ENCODE measurements at places on chromosomes 2 and 18. TPM values are rescaled to one million over a fixed set of nuclear protein-coding genes. Genes with fewer than 3 reads are reported as not detected.

The SPTBN1 gene
- total RNA-seq, result 289 TPM

The CPO gene
- total RNA-seq, result not detected

The BOLL gene
- not detected for total RNA-seq

The ANKRD36 gene
- 39.4 TPM for total RNA-seq

The ACTR1B gene
- 152 TPM for total RNA-seq

The C1QL2 gene
- not detected for total RNA-seq

- no peaks in the 10 kb centered on the region for H3K27me3 ChIP-seq
- no peaks in the 10 kb centered on the region for H3K36me3 ChIP-seq
- H3K4me3 ChIP-seq, result no peak overlapping the region
- peaks cover 61% of the 10 kb centered on the region for H3K4me1 ChIP-seq
- peak overlapping the region; percentile 59 for H3K27ac ChIP-seq
Observed at GRCh38 chr2:28654663-28655320, 96.8 kb upstream of the PPP1CB start.

DNA sequence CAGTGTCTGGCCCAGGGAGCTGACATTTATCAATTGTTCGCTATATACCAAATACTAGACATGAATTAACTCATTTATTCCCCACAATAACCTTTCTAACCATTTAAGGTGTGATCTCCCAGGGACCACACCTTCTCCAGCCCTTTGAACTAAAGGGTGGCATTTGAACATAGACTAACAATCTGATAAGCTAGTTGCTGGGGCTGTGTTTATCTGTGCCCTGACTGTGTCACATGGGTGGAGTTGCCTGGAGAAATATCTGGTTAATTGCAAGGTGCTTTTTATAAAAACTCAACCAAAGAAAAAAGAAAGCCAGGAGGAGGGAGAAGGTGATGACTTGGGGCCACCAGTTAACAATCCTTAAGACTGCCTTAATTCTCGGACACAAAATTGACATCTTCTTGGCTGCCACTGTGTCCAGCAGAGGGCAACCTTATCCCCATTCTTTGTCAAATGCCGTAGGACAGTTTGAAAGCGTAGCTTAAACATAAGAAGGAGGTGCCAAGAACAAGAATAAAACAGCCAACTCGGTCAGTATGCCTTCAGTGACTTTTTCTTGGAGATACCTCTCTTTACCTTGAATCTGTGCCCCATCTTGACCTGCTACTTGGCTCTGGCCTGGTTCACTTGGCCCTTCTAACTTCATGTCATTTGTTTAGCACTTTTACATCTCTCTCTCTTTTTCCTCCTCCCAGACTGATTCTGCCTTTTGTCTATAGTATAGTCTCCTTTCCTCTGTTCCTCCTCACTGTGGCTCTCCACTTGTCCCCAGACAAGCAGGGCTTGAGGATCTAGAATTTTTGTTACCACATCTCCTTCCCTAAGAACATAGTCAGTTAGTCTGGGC is 183.4 kb downstream of the MYO3B start:
- no peak overlapping the region for H3K4me3 ChIP-seq
- H3K27ac ChIP-seq, result no peak overlapping the region
- H3K27me3 ChIP-seq, result peaks cover 36% of the 10 kb centered on the region
- DNase-seq, result peak; percentile 38

- no peaks in the 10 kb centered on the region for H3K27me3 ChIP-seq
- H3K4me3 ChIP-seq, result peak overlapping the region; percentile 36
- no peaks in the 10 kb centered on the region for H3K4me1 ChIP-seq
- DNase-seq, result peak; percentile 64
- no peaks in the 10 kb centered on the region for H3K36me3 ChIP-seq
Observed at GRCh38 chr2:231554748-231555545, 24.7 kb upstream of the NMUR1 start.

- H3K36me3 ChIP-seq, result no peaks in the 10 kb centered on the region
- H3K27me3 ChIP-seq, result no peaks in the 10 kb centered on the region
- H3K27ac ChIP-seq, result peak overlapping the region; percentile 90
- peak; percentile 67 for DNase-seq
- no peak overlapping the region for H3K4me3 ChIP-seq
Observed at GRCh38 chr2:231191896-231192872, 6.2 kb upstream of the ARMC9 start.

- no peak overlapping the region for H3K4me3 ChIP-seq
- no peak for DNase-seq
- no peaks in the 10 kb centered on the region for H3K4me1 ChIP-seq
- H3K27ac ChIP-seq, result no peak overlapping the region
- H3K27me3 ChIP-seq, result no peaks in the 10 kb centered on the region
Observed at GRCh38 chr18:70663141-70663540, 374.3 kb downstream of the SOCS6 start.

DNA sequence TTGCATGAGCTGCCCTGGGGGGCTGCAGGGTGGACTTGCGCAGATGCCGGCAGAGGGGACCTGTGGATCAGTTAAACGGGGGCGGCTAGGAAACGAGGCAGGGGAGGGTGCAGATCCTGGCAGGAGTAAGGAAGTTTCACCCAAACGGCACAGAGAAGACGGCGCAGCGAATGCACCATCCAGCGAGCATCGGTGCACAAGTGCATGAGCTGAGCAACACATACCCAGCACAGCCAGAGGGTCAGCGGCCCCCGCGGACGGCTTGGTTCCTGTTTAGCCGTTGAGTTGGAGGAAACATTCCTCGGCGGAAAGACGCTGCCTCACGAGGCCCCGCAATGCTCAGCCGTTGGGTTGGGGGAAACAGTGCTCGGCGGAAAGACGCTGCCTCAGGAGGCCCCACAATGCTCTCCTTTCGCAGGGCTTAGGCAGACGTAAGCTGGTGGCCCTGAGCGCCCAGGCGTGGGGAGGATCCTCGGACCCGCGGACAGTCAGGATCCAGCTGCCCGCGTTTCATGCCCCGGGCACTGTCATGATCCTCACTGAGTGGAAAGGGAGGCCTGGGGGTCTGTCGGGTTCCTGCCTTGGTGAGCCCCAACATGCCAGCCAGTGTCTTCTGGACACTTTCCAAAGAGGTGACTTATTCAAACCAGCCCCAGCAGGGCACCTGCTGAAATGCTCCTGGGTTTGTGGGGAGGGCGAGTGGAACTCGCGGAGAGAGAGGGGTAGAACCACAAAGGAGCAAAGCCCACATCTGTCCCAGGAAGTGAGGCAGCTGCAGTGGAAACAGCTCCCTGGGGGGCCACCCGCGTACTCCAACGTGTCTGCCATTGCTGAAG is 86.3 kb downstream of the NDUFA10 start:
- H3K4me3 ChIP-seq, result no peak overlapping the region
- no peaks in the 10 kb centered on the region for H3K27me3 ChIP-seq
- H3K36me3 ChIP-seq, result no peaks in the 10 kb centered on the region
- no peak for DNase-seq
- H3K27ac ChIP-seq, result no peak overlapping the region

DNA sequence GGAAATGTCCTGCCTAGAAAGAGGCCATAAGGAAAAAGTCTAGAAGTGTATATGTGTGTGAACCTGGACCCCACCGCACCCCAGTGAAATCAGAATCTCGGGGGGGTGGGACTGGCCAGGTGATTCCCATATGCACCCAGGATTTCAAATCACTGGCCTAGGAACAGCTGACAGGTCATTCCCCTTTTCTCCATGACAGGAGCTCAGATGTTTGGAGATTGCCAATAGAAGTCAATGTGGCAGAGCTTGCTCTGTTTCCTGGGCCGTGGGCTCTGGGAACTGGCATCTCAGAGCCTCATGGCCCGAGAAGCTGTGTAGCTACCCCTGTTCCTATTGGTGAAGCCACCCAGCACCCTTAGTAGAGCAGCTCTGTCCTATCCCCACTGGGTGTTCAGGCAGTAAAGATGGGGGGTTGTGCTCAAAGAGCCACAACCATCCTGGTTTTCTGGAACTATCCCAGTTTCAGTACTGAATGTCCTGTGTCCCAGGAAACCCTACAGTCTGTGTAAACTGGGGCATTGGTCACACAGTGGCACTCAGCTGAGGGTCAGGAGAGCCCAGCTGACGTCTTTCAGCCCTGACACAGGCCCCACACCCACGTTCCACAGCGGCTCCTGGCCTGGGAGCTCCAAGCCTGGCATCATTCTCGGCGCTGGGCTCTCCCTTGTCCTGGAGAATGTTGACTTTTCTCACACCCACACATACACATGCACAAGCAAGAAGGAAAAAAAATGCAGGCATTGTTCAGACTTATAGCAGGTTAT is 18.9 kb downstream of the GNLY start:
- H3K27me3 ChIP-seq, result no peaks in the 10 kb centered on the region
- H3K36me3 ChIP-seq, result no peaks in the 10 kb centered on the region
- H3K27ac ChIP-seq, result peak overlapping the region; percentile 63
- no peak overlapping the region for H3K4me3 ChIP-seq

- no peak for DNase-seq
- no peak overlapping the region for H3K27ac ChIP-seq
- H3K27me3 ChIP-seq, result no peaks in the 10 kb centered on the region
- no peaks in the 10 kb centered on the region for H3K36me3 ChIP-seq
- peaks cover 12% of the 10 kb centered on the region for H3K4me1 ChIP-seq
Observed at GRCh38 chr18:3720159-3720558, 270.2 kb downstream of the TGIF1 start.

- no peak for DNase-seq
- H3K36me3 ChIP-seq, result no peaks in the 10 kb centered on the region
- H3K27me3 ChIP-seq, result no peaks in the 10 kb centered on the region
- H3K4me1 ChIP-seq, result no peaks in the 10 kb centered on the region
- H3K27ac ChIP-seq, result no peak overlapping the region
Observed at GRCh38 chr2:214232271-214232670, 178.6 kb upstream of the VWC2L start.

DNA sequence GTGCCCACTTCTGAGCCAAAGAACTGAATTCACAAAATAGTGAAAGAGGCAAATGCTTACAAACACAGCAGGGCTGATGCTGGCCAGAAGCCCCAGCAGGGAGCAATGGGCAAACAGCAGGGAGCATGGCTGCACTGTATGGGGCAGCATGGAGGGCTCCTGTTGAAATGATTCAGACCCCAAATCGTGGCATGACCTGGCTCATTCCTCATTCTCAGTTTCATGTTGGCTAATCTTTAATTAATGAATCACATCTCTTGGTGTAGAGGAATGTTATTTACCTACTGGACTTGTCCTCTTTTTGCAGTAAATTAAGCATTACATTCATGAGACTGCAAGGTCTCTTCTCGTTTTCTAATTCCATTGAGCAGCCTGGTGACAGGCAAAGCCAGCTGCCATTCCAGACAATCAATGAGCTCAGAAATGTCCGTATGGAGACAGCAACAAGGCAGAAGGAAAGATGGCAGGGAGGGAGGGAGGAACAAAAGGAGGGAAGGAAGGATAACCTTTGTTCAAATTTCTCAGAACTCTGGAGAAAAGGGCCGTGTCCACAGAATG is 84.9 kb upstream of the ST8SIA3 start:
- no peak overlapping the region for H3K27ac ChIP-seq
- DNase-seq, result no peak
- no peaks in the 10 kb centered on the region for H3K4me1 ChIP-seq
- no peaks in the 10 kb centered on the region for H3K36me3 ChIP-seq

- no peaks in the 10 kb centered on the region for H3K4me1 ChIP-seq
- no peaks in the 10 kb centered on the region for H3K27me3 ChIP-seq
- no peak for DNase-seq
- no peaks in the 10 kb centered on the region for H3K36me3 ChIP-seq
- H3K27ac ChIP-seq, result no peak overlapping the region
Observed at GRCh38 chr18:63908858-63909257, 1.1 kb downstream of the SERPINB10 start.

DNA sequence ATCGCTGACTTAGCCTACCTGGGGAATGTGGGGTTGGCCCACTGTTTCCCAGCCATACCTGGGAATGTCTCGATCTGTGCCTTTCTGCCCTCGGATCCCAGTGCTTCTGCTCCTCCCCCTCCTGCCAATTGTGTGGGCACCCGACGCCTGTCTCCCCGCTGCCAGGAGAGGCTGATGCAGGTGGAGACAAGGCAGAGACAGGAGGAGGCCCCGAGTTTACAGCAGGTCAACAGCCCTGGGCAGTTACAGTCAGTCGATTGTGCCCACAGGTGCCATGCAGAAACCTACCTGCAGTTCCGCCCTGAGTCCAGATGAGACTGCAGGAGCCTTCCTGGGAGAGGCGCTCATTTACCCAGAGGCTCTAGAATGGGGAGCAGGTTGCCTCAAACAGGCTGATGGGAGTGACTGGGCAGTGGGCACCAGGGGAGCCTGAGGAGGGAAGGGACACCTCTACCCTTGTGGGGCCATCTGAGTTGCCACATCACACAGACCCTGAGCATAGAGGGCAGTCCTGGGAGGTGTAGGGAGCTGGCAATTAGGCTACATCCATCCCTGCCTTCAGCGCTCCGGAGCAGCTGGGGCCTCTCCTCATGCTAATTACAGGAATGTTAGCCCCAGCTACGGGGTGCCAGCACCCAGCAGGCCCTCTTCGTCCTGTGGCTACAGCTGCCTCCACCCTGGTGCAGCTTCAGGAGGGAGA is 300.1 kb downstream of the NDUFA10 start:
- no peaks in the 10 kb centered on the region for H3K36me3 ChIP-seq
- peak; percentile 1 for DNase-seq
- H3K4me1 ChIP-seq, result no peaks in the 10 kb centered on the region
- no peak overlapping the region for H3K27ac ChIP-seq

DNA sequence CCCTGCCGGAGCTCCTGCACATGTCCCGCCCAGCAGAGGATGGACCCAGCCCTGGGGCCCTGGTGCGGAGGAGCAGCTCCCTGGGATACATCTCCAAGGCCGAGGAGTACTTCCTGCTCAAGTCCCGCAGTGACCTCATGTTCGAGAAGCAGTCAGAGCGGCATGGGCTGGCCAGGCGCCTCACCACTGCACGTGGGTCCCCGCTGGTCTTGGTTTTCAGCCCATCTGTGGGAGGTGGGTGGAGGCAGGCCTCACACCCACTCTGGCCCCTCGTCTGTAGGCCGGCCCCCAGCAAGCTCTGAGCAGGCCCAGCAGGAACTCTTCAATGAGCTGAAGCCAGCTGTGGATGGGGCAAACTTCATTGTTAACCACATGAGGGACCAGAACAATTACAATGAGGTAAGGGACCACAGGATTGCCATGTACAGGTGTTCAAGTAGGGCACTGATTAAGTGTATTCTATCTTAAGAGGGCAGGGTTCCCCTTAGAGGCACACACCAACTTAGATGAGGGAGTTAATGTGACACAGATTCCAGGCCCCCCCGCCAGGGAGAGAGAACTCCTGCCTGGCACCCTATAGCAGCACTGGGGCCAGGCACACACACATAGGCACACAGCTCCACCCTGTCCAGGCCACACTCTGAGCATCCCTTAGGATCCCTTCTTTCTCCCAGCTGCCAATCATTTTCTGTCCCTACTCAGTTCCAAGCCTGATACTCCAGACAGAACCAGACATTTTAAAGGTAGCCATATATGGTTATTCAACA is 5.4 kb upstream of the CHRNG start:
- H3K27ac ChIP-seq, result no peak overlapping the region
- no peak for DNase-seq
- H3K4me1 ChIP-seq, result no peaks in the 10 kb centered on the region
- no peaks in the 10 kb centered on the region for H3K36me3 ChIP-seq
